LHCN-M2 (cell line): ENCODE measurements at places on chromosomes 6 and 20.

DNA sequence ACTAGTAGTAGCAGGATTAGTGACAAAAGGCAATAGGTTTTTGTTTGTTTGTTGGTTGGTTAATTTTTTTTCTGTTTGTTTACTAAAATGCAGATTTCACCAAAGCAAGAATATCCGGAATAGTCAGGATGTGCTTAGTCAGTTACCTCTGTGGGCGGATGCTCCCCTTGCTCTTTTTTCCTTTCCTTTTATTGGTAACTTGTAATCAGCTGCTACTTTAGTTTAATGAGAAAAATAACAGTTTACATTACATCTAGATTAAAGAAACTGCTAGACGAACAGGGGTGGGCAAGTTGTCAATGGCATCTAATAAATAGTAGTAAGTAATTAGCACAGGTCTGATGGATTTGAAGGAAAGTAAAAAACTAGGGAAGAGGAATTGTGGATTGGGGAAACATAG is 646.9 kb upstream of the FLRT3 start:
- no peak for DNase-seq

DNA sequence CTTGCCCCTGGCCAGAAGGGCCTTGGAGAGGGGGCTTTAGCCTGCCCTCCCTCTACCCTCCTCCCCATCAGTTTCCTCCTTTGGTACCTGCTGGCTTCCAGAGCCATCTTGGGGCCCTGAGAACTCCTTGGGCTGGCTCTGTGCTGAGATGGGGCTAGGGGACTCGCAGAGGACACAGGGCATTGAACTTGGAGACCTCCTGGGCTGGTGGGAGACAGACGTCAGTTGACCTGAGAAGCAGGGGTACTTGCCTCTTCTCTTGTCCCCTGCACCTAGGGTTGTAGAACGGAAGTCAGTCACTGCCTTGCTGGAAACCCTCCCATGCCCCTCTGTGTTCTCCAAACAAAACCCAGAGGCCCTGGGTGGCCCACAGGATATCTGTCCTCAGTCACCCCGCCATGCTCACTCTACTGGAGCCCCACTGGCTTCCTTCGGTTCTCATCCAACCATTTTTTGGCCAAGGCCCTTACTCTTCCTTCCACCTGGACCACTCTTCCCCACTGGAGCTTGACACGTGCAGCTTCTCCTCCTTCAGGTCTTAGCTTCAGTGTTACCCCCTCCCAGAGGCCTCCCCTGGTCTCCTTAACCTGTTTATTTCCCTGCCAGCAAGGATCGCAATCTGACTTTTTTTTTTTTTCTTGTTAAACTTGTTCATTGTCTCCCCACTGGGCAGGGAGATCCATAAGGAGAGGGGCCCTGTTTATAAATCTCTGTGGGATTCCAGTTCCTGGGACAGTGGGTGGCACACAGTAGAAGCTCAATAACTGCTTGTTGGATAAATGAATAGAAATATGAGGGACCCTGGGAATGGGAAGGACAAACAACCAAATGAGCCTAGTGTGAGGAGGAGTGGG is 971 bp downstream of the RBCK1 start:
- no peak for DNase-seq

GRCh38 chr20:12729326-12729725 is 279.4 kb upstream of the SPTLC3 start:
- no peak for DNase-seq

DNA sequence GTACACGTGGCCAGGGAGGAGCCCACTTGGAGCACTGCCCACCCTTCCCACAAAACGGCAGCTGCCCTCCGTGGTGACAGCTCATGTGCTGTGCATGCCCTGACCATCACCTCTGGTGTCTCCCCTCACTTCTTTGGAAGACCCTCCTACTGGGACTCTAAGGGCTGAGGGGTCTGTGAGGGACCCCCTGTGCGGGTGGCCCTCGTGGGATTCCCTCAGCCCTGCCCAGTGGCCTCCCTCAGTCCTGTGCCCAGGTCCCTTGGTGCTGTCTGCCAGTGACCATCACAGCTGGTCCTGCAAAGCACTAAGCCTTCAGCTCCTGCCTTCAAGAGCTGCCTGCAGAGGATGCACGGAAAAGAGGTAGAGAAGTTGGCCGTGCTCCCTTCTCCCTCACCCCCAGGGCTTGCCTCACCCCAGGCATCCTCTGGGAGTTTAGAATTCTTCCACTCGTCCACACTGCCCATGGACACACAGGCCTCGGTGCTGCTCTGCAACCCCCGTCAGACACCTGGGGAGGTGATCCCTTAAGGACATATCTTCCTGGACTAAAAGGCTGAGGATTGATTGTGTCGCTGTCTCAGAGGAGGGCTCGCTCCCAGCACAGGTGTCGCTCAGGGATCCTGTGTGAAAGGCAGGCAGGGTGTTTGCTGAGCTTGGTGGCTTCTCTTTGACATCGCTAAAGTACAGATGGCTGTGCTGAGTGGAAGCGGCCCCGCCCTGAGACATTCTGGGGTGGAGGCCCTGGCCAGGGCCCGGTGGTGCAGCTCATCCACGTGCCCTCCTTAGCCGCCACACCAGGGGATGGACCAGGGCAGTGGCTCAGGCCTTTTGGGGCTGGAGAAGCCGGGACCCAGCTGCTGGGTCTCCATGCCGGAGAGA is 119.5 kb upstream of the FRMD1 start:
- DNase-seq, result no peak

DNA sequence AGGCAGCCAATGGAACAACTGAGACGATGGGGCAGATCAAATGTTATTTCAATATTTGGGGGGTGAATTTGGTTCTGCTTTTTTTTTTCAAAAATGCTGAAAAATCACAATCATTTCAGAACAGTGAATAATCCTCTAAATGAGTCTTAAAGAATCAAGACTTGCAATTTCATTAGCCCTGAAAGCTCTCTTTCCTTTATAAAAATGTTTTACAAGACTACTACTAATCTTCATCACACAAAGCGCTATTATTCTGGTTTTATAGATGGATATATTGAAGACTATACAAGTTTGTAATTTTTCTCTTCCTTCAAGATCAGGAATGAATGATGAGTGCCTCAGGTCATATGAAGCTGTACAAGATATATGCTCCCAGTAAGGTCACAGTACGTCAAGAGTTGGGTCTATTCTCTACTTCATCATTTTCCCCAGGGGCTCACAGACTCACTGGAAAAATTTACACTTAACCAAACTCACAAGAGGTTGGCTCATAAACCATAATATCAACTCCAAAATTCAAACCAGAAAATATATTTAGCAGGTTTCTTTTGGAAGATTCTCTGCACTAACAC is 19.5 kb downstream of the RNF24 start:
- no peak for DNase-seq

GRCh38 chr6:33288921-33289783 is at the start of the genes PFDN6 and WDR46:
TSS of gene PFDN6 (plus strand) at chr6:33289601. CDS start at chr6:33289857, 256 bp downstream.
TSS of gene WDR46 (minus strand) at chr6:33289239. CDS start at chr6:33289170, 69 bp downstream.
- DNase-seq, result peak; percentile 88

- DNase-seq, result no peak
Observed at GRCh38 chr6:150263765-150264404, 104.9 kb upstream of the IYD start.

- no peak for DNase-seq
Observed at GRCh38 chr6:99637629-99638028, 31.0 kb downstream of the PRDM13 start.

GRCh38 chr20:35329435-35330139 is 37.4 kb upstream of the FAM83C start:
- peak; percentile 90 for DNase-seq

- no peak for DNase-seq
Observed at GRCh38 chr6:11782524-11782923, 3.9 kb upstream of the ADTRP start.

GRCh38 chr6:22281341-22282085 is 15.3 kb downstream of the PRL start:
- DNase-seq, result no peak

GRCh38 chr6:41577356-41578216 is 31.4 kb downstream of the FOXP4 start:
- DNase-seq, result no peak

DNA sequence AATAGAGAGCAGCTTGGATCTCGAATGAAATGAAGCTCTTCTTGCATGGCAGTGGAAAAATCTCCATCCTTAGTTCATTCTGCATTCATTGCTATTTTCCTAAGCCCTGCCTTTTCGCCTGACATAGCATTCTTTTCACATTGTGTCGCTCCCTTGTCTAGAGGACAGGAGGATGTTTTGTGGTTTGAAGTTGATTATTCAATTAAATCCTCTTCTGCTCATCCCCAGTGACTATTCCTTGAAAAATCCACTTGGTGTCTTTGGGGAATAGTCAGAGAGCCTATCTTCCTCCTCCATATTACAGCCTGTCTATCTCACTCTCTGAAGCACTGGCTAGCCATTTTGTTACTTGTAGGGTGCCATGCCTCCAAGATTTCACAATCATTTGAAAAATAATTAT is 161.2 kb downstream of the KLHL32 start:
- peak; percentile 39 for DNase-seq

GRCh38 chr6:120876424-120876823 is 457.9 kb downstream of the TBC1D32 start:
- DNase-seq, result no peak

GRCh38 chr20:32894711-32895355 is 36.1 kb downstream of the EFCAB8 start:
- no peak for DNase-seq

DNA sequence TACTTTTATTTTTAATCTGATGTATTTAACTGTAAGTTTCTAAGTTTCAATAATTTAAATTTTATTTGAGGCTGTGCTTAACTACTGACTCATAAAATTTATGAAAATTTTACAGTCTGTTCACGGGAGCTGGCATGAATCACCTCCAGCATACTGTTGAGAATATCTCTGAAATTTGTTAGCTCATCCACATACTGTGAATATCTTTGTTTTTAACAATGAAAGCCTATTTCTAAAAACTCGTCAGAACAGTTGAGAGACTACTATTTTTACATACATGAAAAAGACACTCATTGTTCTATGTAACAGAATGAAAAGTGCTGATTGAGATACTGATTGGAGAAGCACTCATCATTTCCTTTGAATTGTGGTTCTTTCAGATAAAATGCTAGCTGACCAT is 749.3 kb downstream of the TENT5A start:
- DNase-seq, result peak; percentile 31

DNA sequence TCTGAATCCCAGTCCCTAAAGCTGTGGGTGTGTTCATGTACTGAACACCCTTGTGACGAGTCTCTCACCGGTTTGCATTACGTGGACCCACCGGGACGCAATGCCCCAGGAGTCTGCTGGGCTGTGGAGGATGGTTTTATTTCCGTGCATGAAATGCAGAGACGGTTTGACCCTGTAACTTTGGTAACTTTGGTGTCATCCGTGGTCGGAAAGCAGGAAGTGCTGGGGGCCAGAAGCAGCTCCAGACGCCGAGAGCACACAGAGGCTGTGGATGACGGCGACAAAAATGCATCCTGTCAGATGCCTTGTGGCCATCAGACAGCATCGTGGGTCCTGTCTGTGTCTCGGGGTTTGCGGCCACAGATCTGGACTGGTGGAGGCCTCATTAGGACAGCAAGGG is 7.2 kb downstream of the BHLHE23 start:
- no peak for DNase-seq

GRCh38 chr6:2940010-2940850 is 31.1 kb downstream of the SERPINB6 start:
- no peak for DNase-seq

DNA sequence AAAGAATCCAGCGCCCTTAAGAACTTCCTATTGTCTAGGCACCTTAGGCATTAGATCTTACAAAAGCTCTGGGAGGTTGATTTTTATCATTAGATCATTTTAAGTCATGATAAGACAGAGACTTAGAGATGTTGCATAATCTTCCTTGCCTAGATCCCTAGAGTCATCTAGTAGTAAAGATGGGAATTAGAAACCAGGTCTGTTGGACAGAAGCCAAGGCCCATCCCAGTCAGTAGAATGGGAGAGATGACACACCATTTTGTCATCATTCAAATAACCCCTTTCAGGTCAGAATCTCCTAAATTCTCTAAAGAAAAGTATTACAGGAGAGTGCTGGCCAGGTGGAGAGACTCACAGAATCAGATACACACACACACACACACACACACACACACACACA is 579.1 kb downstream of the BMP2 start:
- DNase-seq, result peak; percentile 4

DNA sequence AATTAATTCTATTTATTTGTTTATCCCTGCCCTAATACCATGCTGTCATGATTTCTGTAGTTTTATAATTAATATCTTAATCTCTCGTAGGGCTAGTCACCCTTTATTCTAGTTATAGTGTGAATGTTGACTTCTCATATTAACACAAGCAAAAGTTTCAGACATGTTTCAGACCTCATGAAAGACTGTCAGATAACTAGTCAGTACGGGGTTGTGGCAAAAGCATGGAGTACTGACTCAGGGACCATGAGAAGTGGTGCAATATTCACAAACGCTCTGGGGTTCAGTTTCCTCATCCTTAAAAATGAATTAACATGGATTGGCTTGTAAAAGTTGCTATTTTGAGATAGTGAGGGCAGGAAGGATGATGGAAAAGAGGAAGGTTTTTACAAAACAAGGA is 148.9 kb downstream of the TMEM200A start:
- no peak for DNase-seq

DNA sequence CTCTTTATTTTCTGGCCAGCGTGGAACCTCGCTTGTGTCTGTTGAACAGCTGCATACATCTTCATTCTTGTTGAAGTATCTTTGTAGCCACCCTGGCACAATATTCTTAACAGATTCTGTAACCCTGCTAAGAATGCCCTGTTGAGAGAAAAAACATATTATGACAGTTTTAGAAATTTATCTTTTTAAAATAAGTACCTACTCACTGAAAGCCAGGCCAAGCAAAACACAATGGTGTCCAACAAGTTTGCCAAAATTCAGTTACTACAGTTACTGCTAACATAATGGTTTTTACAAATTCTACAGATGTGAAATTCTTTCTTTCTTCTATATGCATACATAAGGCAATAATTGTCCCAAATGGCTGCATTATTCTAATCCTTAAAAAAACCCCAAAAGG is 18.2 kb downstream of the NUP153 start:
- no peak for DNase-seq

DNA sequence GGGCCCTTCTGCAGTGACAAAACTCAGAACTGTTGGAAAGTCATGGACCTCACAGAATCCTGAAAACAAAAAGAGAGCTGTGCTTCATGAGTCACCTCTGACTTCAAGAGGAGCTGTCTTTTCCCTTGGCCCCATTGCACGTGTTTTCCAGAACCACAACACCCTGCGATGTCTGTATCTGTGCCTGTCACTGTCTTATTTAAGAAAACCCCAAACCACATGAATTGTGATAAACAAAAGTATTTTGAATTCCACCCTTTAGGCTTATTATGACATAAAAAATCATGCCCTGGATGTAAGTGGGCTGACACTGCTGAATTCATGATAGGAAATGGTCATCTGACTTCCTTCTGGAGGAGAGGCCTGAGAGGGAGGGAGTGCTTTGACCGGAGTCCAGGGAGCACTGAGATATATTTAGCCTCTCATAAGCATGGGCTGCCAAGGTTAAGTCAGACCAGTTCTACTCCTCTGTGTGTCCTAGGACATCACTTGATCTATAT is 96.4 kb upstream of the DUSP22 start:
- DNase-seq, result peak; percentile 42
